ENCODE measurements at places on chromosomes 13 and 19. TPM values are rescaled to one million over a fixed set of nuclear protein-coding genes. Genes with fewer than 3 reads are reported as not detected.

The RFX1 gene
- 21.4 TPM for total RNA-seq

The ZNF555 gene
- 7.8 TPM for total RNA-seq

The UBE2L5 gene
- total RNA-seq: not detected

The MRPL4 gene
- total RNA-seq: 99.3 TPM

The GFY gene
- total RNA-seq: 1.3 TPM

The AZU1 gene
- total RNA-seq: 0.77 TPM

DNA sequence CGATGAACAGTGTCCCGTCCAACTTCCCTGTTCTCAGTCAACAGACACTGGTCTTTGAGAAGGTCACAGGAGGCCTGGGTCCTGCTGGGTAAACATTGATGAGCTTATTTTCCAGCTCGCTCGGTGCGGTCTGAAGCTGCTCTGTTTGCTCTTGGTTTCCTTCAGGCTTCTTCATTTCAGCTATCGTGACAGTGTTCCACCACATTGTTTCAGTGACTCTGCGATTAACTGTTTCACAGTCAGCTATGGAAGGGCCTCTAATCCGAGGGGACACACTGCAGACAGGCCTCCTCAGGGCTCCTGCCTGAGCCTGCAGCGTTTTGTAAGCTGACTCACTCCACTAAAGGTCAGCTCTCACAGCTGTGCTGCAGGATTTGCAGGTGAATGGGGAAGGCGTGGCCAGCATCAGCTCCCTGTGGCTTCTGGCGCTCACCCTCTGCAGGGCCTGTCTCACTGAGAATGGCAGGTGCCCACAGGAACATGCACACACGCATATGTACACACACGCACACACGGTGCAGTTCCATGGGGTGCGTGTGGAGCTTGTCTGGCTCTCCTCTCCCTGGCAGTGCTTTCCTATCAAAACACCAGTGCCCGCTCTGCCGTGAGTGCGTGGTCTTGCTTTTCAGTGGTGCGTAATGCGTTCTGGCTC is 62.9 kb upstream of the MCF2L start:
- peaks cover 48% of the 10 kb centered on the region for H3K36me3 ChIP-seq
- peaks cover 7% of the 10 kb centered on the region for H3K4me1 ChIP-seq
- peak overlapping the region; percentile 38 for H3K4me3 ChIP-seq
- peak; percentile 93 for DNase-seq

GRCh38 chr19:33706631-33707030 is 84.9 kb downstream of the CHST8 start:
- no peaks in the 10 kb centered on the region for H3K36me3 ChIP-seq
- H3K27ac ChIP-seq: no peak overlapping the region
- H3K27me3 ChIP-seq: no peaks in the 10 kb centered on the region

- H3K4me3 ChIP-seq: no peak overlapping the region
- no peaks in the 10 kb centered on the region for H3K27me3 ChIP-seq
- H3K27ac ChIP-seq: no peak overlapping the region
- H3K36me3 ChIP-seq: peaks cover 3% of the 10 kb centered on the region
Observed at GRCh38 chr13:41614671-41615527, 157.5 kb downstream of the RGCC start.

GRCh38 chr19:13172346-13173138 is 22.3 kb downstream of the IER2 start:
- no peaks in the 10 kb centered on the region for H3K4me1 ChIP-seq
- no peak overlapping the region for H3K27ac ChIP-seq
- H3K36me3 ChIP-seq: peaks cover 2% of the 10 kb centered on the region
- H3K27me3 ChIP-seq: no peaks in the 10 kb centered on the region

GRCh38 chr13:48561466-48562235 is 28.8 kb upstream of the RCBTB2 start:
- no peaks in the 10 kb centered on the region for H3K4me1 ChIP-seq
- no peak overlapping the region for H3K4me3 ChIP-seq
- DNase-seq: no peak
- H3K27me3 ChIP-seq: no peaks in the 10 kb centered on the region

DNA sequence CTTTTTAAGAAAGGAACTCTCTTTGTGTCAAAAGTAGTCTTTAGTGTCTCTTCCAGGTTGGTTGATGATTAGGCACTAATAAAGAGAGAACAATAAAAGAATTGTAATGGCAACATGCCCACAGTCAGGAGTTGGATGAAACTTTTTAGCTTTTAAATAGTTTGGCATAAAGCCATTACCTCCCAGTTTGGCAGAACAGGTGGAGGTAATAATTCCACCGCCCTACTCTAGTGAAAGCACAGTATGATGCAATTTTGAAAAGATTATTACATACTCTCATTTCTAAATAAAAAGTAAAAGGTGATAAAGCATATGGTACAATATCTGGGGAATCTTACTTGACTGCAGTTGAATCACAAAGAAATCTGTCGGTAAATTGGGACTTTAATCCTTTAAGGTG is 497.6 kb downstream of the SUCLA2 start:
- no peak overlapping the region for H3K27ac ChIP-seq
- H3K4me3 ChIP-seq: no peak overlapping the region
- no peak for DNase-seq
- H3K27me3 ChIP-seq: no peaks in the 10 kb centered on the region
- no peaks in the 10 kb centered on the region for H3K4me1 ChIP-seq

GRCh38 chr13:65915195-65915594 is 1314.9 kb downstream of the PCDH9 start:
- no peak overlapping the region for H3K4me3 ChIP-seq
- no peaks in the 10 kb centered on the region for H3K36me3 ChIP-seq
- DNase-seq: no peak
- H3K27me3 ChIP-seq: no peaks in the 10 kb centered on the region

- no peaks in the 10 kb centered on the region for H3K36me3 ChIP-seq
- DNase-seq: peak; percentile 31
- no peak overlapping the region for H3K4me3 ChIP-seq
Observed at GRCh38 chr19:36420961-36421748, 2.7 kb upstream of the ZFP82 start.

DNA sequence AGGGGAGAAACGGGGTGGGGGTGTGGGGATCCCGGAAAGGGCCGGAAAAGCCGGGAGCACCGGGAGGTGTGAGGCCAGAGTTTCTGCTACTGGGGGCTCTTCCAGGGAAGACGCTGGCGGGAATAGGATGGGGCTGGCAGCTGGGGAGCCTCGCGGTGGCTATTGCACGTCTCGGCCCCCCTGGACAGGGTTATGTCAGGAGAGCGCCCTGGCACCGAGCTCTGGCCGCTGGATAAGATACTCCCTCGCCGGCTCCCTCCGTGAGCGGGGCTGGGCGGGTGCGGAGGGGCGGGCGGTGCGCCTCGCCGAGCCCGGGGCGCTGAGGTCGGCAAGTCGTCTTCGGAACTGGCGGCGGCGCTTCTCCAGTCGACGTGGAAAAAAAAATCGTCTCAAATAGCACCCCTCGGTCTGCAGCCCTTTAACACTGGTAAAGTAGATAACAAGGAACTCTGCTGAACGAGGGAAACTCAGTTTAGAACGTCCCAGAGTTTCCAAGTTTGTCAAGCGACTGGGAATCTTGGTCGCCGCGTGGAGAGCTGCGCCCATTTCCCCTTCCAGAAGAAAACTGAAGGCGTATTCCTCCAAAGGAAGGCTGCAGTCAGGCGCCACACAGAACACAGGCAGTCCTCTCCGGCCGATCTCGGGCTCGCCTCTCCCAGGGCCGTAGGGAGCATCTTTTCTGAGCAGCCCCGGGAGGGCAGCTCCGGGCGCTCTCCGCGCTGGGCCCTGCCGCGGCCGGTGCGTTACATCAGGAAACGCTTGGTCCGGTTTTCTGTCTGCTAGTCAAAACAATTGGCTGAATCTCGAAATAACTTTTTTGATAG is 115.1 kb downstream of the KCNRG start:
- no peak overlapping the region for H3K27ac ChIP-seq
- peaks cover 3% of the 10 kb centered on the region for H3K4me1 ChIP-seq
- peak; percentile 64 for DNase-seq
- peaks cover 88% of the 10 kb centered on the region for H3K27me3 ChIP-seq
- peak overlapping the region; percentile 50 for H3K4me3 ChIP-seq
- no peaks in the 10 kb centered on the region for H3K36me3 ChIP-seq

DNA sequence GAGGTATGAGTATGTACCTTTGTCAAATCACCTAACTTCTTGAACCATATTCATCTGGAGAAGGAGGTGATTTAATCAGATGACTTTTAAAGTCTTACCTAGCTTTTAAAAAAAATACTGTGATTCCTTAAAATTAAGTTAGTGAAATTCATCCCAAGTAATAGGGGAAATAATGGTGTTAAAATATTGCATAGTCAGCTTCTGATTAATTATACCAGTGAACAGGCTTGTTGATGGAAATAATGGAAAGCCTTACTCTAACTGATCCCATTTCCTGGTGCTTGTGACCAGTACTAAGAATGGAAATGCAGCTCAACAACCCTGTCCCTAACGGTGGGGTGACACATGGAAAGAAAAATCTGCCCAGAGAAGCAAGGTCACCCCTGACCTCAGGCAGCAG is 130.7 kb downstream of the CDK8 start:
- no peak for DNase-seq
- no peaks in the 10 kb centered on the region for H3K4me1 ChIP-seq
- no peak overlapping the region for H3K27ac ChIP-seq
- H3K36me3 ChIP-seq: no peaks in the 10 kb centered on the region
- H3K4me3 ChIP-seq: no peak overlapping the region

DNA sequence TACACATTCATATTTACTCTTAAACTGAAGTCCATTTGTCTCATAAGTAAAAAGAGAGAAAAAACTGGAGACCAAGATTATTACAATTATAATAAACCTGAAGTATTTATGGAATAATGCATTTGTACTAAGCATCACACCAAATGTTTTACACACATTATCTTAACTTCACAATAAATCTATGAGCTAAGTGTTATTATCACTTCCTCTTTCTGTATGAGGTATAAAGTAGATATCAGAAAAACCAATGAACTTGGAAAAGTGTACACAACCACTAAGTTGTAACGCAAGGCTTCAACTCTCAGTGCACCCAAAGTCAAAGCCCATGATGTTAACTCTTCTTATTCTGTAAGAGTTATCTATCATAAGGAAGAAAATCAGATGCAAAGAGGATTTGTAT is 274.7 kb downstream of the FGF14 start:
- H3K27me3 ChIP-seq: no peaks in the 10 kb centered on the region
- H3K36me3 ChIP-seq: no peaks in the 10 kb centered on the region
- no peak overlapping the region for H3K27ac ChIP-seq
- no peak overlapping the region for H3K4me3 ChIP-seq
- no peaks in the 10 kb centered on the region for H3K4me1 ChIP-seq

GRCh38 chr19:55165952-55166529 is 372 bp downstream of the DNAAF3 start:
- H3K36me3 ChIP-seq: no peaks in the 10 kb centered on the region
- H3K4me1 ChIP-seq: no peaks in the 10 kb centered on the region
- H3K27me3 ChIP-seq: no peaks in the 10 kb centered on the region
- H3K27ac ChIP-seq: no peak overlapping the region
- peak; percentile 93 for DNase-seq

GRCh38 chr13:75961911-75962310 is 325.8 kb downstream of the LMO7 start:
- H3K27me3 ChIP-seq: no peaks in the 10 kb centered on the region
- no peaks in the 10 kb centered on the region for H3K36me3 ChIP-seq
- no peak overlapping the region for H3K4me3 ChIP-seq
- no peak overlapping the region for H3K27ac ChIP-seq
- H3K4me1 ChIP-seq: peaks cover 4% of the 10 kb centered on the region

- no peak for DNase-seq
- H3K4me3 ChIP-seq: no peak overlapping the region
- H3K27ac ChIP-seq: no peak overlapping the region
- no peaks in the 10 kb centered on the region for H3K4me1 ChIP-seq
- peaks cover 11% of the 10 kb centered on the region for H3K36me3 ChIP-seq
- H3K27me3 ChIP-seq: no peaks in the 10 kb centered on the region
Observed at GRCh38 chr13:109401891-109402290, 384.5 kb downstream of the IRS2 start.

GRCh38 chr13:101594936-101595335 is 142.5 kb downstream of the ITGBL1 start:
- DNase-seq: no peak
- H3K4me1 ChIP-seq: no peaks in the 10 kb centered on the region

DNA sequence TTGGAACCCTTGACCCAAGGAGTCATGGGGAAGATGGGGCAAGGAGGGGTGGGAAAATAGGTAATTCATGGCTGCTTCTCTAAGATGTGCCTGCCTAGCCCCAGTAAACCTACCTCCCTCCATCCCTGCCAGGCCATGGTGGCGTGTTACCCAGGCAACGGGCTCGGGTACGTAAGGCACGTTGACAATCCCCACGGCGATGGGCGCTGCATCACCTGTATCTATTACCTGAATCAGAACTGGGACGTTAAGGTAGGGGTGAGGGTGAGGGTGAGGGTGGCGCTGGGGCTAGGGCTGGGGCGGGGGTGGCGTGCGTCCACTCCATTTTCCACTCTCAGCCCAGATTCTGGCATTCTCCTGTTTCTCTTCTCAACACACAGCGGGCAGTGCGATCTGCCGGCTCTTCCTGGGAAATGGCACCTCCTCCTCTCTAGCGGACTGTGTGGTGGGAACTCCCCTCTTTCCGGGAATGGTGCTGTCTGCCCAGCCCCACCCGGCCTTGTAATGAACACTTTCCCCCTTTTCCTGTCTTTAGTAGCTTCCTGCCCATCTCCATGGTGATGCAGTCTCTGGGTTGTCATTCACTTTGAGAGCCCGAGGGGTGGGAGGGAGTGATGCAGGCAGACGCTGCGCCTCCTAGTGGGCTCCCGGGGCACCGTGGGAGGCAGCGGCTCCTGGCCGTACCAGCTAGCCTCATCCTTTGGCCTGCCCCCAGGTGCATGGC is 7.6 kb downstream of the EGLN2 start:
- H3K27me3 ChIP-seq: no peaks in the 10 kb centered on the region
- H3K4me1 ChIP-seq: peaks cover 15% of the 10 kb centered on the region
- H3K36me3 ChIP-seq: peaks cover 50% of the 10 kb centered on the region

Data from H9 (cell line).